ENCODE measurements at places on chromosomes 2 and 18.

GRCh38 chr2:240958366-240959213 is 39.8 kb upstream of the SNED1 start:
- no peak for DNase-seq

DNA sequence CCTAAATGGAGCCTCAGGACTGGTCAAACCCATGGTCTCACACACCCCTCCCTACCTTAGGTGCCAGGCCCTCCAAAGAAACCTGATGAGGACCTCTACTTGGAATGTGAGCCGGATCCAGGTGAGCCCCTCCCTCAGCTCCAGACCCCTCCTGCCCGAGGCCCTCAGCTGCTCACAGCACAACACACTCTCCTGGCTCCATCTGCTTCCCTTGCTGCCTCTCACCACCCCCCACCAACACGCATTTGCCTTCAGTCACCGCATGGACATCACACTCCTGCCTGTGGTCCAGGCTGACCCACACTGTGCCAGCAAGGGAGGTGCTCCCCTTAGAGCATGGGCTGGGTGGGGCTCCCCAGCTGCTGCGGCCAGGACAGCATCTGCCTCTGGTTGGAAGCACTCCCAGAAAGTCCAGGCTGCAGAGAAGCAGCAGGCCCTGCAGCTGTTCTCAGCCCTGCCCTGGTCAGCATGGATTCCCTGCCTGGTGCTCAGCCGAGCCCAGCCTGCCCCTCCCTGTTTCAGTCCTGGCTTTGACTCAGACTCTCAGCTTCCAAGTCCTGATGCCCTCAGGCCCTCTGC is 15.1 kb downstream of the SH2D6 start:
- DNase-seq, result no peak

DNA sequence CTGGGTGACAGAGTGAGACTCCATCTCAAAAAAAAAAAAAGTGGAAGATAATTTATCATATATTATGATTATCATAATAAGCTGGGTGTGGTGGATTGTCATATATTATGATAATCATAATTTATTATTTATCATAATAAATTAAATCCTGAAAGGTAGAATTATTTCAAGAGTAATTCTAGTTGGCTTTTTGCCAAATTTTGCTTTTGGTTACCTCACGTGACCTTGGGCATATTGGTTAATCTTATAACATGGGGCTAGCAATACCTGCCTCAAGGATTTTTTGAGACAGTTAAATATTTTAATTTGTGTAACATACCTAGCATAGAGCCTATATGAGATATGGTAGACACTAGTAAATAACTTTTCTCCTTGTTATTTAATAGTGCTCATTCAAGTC is 111.3 kb upstream of the TTC27 start:
- no peak for DNase-seq

DNA sequence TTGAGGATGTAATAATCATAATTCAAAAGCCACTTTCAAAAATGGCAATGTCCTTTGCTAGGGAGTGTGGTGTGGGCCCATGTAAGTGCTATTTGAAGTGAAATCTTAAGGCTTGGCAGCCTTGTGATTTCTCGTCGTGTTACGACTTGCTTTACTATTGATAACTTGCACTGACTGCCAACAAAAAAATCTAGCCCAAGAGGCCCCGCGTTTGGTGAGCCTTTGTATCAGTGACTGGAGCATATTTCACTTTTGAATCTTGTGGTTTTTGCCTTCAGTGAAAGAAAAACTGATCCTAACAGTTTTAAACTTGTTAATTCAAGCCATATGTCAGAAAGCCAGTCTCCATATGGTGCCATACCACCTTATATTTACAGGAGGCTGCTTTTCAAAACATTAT is 248.0 kb downstream of the TMEM182 start:
- no peak for DNase-seq

DNA sequence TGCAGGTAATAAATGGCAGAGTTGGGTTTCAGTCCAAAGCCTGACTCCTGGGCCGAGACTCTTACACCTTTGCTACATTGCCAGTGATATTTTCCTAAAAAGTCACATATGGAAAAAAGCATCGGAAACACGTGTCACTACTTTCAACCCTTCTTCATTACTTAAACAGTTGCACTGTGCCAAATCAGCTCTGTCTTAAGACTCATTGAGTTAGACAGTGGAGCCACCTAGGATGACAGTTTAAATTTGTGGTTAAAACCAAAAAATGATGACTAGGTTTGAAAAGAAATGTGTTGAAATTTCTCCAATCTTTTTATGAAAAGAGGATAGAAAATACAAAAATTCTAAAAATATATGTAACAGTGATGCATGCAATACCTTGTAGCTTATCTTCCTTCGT is 97.5 kb downstream of the TMEM247 start:
- no peak for DNase-seq

DNA sequence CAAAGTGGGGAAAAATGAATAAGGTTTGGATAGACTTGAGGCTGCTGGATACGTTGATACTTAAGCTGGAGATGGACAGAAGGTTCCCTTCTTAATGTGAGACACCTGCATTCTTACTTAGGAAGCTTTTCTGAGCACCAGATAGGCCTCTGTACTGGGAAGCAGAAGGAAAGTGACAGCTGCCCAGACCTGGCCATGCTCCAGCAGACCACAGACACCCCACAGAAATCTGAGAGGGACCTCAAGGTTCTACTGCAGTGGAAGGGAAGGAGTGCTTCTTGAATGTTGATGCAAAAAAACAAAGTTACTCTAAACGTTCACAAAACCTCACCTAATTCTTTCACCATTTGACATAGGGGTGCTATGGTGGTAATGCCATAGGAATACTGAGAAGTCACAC is 642.1 kb upstream of the ID2 start:
- no peak for DNase-seq

DNA sequence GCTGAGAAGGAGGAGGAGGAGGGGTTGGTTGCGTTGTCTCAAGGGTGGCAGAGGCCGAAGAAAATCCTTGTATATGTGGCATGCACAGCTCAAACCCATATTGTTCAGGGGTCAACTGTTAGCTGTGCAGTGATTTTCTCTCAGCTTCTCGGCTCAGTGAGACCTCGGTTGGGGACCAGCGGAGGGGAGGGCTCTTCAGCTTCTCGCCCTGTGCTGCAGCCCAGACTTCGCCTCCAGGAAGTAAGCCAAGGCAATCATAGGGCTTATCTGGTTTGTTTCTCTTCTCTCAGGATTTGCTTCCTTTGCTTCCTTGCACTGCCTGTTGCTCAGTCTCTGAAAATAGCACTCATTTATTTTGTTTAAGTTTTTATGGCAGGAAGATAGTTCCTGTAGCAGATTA is 85.5 kb downstream of the SOWAHC start:
- no peak for DNase-seq

GRCh38 chr2:27988306-27988705 is 97.8 kb downstream of the BABAM2 start:
- DNase-seq, result no peak

GRCh38 chr2:242004223-242004901 is 134.8 kb downstream of the RTP5 start:
- no peak for DNase-seq

DNA sequence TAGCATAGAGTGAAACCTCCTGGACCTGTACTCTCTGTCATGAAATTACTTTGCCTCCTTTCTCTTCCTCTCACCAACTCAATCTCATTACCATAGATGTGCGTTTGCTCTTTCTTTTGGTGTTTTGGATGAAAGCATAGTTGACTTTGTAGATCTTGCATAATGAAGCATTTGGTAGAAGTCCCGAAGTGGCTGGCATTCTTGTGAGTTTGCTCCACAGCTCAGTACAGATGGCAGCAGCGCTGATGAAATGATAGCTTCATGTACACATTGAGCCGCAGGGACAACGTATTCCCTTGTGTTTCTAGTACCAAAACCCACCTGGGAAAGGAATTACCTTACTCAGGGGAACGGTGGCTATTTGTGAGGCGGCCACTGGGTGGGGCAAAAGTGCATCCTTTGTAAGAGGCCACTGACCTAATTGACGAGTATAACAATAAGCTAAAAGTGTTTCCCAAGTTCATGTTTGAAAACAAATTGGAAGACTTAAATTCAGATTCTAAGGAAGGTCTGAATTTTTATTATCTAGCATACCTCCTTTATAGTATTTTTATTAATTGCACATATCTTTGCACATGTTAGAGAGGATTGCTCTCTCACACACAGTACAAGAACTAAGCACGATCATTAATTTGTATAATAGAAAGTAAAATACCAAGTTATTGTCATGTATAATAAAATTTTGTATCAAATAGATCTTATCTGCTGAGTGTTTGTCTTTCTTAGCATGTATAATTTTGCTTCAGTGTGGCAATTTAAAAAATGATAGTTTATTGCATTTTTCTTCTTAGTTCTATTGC is 25.4 kb upstream of the CDH7 start:
- no peak for DNase-seq

GRCh38 chr2:97935719-97936161 is 60.0 kb downstream of the TMEM131 start:
- no peak for DNase-seq

GRCh38 chr2:239767021-239767905 is 257.9 kb downstream of the NDUFA10 start:
- DNase-seq, result no peak

DNA sequence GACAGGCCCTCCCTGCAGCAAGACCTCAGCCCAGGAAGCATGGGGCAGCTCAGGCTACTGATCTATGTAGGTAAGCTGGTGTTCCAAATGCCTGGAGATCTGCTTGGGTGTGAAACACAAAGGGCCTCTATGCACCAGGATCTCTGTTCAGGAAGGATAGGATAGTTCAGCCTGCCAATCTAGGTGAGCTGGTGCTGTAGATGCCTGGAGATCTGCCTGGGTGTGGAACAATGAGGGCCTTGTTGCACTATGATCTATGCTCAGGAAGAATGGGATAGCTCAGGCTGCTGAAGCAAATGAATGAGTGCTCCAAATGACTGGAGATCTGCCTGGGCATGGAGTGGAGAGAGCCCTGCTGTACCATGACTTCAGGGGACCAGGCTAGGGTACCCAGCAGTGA is 48.9 kb upstream of the MYL1 start:
- DNase-seq, result no peak

DNA sequence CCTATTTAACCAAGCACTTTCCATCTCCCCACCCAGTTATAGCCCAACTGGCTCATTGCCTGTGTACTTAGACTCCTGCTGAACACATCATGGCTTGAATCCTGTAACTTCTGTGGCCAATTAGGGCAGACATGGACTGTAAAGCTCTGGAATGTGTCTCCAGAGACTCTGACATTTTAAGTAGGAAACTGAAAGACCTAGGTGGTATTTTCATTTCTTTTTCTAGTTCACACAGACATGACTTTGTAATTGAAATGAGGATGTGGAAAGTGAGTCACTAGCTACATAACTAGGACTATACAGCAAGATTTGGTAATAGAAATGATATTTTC is 12.2 kb downstream of the DOK1 start:
- DNase-seq, result no peak

DNA sequence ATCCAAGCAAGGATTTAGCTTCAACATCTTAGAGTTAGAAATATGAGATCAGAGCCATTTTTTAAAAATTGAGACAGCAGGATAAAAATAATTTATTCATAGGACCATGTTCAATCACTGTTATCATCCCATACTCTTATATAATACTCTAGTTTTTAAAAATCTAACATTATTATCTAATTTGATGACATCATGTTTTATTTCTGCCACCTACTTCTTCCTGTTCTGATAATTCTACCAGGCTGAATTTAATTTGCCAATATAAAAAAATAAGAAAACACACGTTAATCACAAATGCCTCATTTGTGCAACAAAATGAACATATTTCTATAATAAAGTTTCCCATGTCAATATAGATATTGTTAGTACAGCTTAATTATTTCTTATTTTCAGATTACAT is 621.7 kb downstream of the KCNJ3 start:
- DNase-seq, result no peak
